Activated CD8-positive, alpha-beta memory T cell treated with anti-CD3 and anti-CD28 coated beads, Interleukin-2, amount 50 U/mL, for 48 hours (primary cell): ENCODE measurements at places on chromosomes 3 and 15.

GRCh38 chr3:149016669-149017541, 25.6 kb downstream of the GYG1 start:
- no peak for DNase-seq

- DNase-seq, result no peak
These were observed 73.5 kb upstream of the ABI3BP start for GRCh38 chr3:101066711-101067129.

GRCh38 chr3:49098910-49099630, 5.2 kb upstream of the QRICH1 start:
- no peak for DNase-seq

DNA sequence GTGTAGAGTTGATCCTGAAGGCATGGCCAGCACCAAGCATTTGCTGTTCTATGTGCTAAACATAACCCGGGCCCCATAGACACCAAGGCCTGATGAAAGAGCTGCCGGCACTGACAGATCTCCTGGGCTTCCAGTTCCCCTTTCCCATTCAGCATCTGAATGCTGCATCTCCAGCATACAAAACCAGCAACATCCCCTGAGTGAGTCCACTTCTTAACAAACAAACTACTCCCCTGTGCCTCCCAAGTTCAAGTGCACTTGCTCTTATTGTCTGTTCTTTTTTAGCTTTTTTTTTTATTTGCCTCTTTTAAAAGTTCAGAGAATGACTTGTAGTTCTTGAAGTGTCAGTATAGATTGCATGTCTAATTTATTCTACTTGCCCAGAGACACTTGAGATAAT, 156.0 kb downstream of the EDEM1 start:
- DNase-seq, result no peak

- DNase-seq, result no peak
These were observed 4.7 kb downstream of the CSNK1G1 start for GRCh38 chr15:64351265-64351664.

- DNase-seq, result no peak
These were observed 5.0 kb upstream of the SKOR1 start for GRCh38 chr15:67820122-67820991.

DNA sequence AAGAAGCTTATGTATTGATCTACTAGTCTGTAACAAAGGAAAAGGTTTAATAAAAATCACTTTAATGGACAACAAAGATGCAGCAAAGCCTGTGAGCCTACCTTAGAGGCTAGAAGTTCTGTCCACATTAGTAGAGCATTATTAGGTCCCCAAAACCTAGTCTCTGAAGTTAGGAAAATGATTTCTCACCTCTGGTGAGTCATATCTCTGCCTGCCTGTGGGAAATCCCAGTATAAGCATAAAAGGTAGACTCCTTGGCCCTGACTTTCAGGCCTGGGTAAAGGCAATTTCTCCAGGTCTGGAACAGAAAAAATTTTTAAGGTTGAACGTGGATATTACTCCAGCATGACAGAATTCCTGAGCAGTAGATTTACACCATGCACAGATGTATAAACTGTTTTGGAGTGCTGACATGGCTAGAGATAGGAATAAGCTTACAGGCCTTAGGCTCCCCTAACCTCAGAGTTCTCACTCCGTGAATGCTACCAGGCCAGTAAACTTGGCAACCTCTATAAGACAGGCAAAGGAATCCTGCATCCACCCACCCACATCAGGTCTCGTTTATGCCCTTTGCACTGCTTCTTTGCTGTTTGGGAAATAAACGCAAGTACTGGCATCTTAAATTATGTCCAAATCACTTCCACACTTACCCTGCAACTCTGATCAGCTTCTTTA, 104.1 kb downstream of the SERPINI1 start:
- no peak for DNase-seq

DNA sequence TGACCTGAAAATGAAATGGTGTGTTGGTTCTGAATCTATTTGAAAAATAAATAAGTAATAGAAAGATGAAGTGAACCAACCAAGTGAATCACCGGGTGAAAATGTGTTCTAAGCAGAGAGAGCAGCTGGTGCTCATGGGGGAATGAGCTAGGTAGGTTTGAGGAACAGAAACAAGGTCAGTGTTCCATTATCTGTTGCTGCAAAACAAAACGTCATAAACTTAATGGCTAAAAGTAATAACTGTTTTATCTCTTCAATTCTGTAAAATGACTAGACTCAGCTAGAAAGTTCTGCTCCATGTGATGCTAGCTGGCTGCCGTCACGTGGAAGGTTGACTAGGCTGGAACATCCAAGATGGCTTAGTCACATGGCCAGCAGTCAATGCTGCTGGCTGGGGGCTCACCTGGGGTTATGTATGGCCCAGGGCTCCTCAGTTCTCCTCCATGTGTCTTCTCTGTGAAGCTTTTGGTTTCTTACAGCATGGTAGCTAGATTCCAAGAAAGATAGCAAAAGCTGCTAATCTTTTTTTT, 13.3 kb upstream of the SH3BP5 start:
- no peak for DNase-seq

DNA sequence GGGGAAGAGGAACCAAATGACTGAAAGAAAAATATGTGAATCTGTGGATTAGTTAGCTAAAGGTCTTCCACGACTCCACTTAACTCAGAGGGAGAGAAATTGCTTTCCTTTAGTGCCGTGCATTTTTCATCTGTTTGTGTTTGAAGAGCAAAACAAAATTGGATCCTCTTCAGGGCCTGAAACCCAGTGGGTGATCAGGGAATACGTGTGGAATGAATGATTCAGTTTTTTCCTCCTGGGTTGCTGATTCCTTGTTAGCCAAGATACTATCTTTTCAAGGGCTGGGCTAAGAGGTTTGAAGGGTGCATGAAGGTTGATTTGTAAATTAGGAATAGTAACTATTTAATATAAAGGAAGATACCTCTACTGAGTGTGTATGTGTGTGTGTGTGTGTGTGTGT, 61.0 kb downstream of the TPRG1 start:
- DNase-seq, result no peak

GRCh38 chr3:57805674-57806073, 49.6 kb downstream of the SLMAP start:
- DNase-seq, result no peak

DNA sequence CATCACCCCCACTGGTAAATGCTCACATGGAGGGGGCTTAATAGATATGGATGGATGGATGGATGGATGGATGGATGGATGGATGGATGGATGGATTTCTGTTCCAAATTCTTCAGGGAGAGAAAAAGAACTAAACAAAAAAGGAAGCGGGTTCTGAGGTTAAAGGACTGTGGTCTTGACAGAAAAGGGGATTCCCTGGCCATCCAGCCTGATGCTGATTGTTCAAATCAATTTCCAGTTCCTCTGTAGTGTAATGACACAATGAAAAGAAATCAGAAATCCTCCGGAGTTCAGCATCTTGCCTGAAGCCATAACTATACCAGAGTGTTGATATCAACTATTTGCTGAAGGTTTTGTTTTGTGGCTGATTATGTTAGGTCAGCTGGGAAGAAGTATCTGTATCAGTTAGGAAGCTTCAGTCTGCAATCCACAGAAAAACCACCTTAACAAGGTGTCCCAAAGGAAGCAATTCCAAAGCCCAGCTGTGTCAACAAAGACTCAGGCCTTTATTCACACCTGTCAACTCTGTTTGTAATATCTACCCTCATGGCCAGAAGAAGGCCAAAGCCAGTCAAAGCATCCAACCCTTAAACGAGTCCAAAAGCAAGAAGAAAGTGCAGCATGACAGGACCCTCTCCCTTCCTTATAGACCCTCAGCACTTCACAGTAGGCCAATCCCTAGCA, 24.5 kb upstream of the RASA2 start:
- DNase-seq, result no peak

DNA sequence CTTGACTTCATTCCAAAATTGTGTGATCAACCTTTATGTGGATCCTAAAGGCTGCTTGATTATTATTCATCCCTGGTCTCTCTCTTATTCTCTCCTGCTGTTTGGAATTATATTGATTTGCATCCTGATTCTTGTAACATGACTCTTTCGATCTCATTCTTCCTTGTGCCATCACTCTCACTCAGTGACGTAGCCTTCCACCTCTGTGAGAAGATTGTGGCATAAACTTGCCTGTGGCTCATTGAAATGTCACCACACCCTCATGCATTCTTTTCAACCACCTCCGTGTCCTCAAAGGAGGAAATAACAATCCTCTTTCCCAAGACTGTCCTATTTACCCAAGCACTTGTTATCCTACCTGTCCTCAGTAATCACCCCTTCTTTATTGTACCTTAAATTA, 41.3 kb upstream of the GCNT3 start:
- no peak for DNase-seq

- DNase-seq, result no peak
These were observed 9.1 kb upstream of the SEC11A start for GRCh38 chr15:84725001-84725491.

DNA sequence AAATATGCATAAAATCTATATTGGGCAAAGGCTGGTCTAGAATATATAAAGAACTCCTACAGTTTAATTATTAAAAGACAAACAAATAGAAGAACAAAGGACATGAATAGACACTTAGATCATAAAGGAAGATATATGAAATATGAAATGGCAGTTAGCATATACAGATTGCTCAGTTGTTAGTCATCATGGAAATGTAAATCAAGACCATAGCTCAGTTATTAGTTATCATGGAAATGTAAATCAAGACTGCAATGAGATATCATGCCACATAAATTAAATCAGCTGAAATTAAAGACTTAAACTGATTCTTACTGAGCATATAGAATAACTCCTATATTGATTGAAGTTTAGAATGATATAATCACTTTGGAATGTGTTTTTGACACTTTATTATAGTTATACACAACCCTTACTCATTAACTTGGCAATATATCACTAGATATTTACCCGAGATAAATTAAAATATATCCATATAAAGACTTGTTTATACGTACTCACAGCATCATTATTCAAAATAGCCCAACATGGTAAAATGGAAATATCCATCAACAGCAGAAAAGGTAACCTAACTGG, 45.2 kb upstream of the GOLGA8B start:
- no peak for DNase-seq

DNA sequence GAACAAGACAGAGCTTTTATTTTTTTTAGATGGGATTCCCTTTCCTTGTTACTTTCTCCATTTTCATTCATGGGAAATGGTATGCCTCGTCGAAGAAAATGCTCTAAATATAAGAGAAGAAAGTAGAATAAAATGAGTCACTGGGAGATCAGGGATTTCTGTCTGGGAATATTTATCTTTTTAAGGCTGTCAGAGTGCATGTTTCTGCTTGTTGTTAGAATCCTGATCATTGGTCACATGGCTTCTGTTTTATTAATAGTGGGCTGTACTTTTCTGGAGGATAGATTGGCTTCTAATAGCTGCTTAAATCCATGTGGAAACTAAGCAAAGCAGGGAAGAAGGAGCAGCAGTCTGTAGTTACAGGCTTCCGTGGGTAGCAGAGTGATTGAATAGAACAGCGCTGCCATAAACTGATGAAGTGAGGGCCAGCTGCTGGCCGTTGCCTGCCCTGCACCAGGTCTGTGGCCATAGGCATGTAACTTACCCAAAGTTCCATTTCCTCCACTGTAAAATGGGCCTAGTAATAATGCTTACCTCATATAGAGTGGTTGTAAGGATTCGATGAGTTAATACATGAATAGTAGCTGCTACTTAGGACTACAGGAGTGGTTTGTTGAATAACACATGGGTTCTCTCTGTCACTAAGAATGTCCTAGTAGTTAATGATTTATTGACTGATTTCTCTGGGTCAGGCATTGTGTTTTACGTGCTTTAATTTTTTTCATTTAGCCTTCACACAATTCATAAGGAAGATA, 289.9 kb downstream of the SATB1 start:
- no peak for DNase-seq
